ENCODE measurements at places on chromosomes 12 and 14.

- DNase-seq, result no peak
Measured at GRCh38 chr14:65731933-65732506, 319.5 kb downstream of the FUT8 start.

DNA sequence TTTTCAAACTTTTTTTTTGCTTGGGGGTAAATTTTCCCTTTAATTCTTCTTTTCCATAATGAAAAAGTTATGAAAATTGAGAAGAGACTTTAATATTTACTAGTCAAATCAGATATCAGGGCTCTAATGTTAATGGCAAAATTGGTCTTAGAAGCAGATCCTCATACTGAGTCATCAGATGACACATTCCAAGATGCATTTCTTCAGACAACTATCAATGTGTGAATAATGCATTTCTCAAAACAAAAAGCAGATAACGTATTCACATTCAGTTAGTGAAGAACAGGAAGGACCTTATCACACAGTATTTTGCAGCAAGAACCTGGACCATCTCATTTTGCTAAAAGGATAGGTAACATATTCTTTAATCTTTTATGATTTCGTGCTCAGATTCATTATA, 130.7 kb downstream of the GPHN start:
- no peak for DNase-seq

- no peak for DNase-seq
Measured at GRCh38 chr12:131989021-131989420, 39.3 kb downstream of the EP400 start.

DNA sequence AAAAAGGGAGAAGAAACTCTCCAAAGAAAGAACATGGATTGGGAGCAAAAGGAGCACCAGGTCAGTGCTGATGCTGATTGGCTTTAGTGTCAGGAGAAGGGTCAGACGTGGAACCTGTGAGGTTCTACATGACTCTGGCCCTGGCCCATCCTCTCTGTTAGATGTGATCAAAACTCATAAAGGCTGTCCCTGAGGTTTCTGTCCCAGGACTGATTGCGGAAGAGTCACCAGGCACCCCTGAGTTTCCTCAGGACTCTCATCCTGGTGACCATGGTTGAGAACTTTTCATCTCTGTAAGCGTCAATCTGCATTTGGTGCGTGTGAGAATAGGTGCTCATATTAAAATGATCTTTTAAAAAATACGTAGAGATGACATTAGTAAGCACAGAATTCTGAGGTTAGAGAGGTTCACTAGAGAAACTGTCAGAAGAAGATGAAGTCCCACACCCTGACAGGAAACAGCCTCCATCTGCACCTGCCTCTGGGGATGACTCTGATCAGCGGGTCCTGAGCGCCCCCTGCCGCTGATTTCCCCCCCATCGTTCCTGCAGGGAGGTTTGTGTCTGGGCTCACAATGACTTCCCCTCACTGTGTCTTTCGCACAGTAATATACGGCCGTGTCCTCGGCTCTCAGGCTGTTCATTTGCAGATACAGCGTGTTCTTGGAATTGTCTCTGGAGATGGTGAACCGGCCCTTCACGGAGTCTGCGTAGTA, 741.8 kb downstream of the TMEM121 start:
- DNase-seq, result peak; percentile 54

GRCh38 chr14:93337143-93337753, 4.4 kb upstream of the BTBD7 start:
- DNase-seq, result no peak

DNA sequence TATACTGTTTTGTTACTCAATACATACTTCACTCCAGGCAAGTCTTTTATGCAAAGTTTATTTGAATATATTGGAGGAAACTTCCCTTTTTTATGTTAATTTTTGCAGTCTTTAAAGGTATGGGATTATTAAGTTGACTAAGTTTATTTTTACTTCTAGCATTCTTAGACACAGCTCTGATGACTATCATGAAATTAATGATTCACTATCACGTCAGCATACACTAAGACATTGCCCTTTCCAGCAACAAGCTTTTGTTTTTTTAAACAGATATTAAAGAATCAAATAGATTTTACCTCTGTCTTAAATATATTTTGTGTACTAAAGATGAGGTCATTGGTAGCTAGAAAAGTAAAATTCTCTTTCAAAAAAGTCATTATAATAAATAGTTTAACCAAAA, 52.1 kb downstream of the DERA start:
- no peak for DNase-seq

- no peak for DNase-seq
Measured at GRCh38 chr12:34595749-34596733, 573.7 kb downstream of the ALG10 start.

DNA sequence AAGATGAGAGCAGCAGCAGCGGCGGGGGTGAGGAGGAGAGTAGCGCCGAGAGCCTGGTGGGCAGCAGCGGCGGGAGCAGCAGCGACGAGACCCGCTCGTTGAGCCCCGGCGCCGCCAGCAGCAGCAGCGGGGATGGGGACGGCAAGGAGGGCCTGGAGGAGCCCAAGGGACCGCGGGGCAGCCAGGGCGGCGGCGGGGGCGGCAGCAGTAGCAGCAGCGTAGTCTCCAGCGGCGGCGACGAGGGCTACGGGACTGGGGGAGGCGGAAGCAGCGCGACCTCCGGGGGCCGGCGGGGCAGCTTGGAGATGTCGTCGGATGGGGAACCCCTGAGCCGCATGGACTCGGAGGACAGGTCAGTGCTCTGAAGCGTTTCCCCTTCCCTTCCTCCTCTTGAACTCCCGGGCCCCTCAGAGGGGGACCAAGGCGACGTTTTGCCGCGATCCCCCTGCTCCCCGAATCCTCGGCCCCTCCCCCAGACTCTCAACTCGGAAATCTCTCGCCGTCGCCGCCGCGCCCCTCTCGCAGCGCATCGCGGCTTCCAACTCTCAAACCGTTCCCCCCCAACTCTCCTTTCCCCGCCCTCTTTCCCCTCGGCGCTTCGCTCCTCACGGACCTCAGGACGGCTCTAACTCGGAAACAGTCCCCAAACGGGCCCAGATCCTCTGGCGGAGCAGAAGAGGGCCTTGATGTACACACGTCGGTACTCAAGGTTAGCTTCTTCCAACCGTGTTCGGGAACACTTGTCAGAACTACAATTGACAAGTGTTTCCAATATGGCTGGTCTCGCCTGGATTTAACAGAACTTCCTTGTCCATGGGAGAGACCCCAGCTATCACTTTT, 947 bp downstream of the AEBP2 start:
- peak; percentile 31 for DNase-seq

- DNase-seq, result no peak
Measured at GRCh38 chr14:58100735-58101368, 51.2 kb downstream of the ARMH4 start.

GRCh38 chr12:52956987-52957386, 8.1 kb downstream of the KRT18 start:
- no peak for DNase-seq

- DNase-seq, result no peak
Measured at GRCh38 chr12:26668847-26669246, 164.1 kb downstream of the ITPR2 start.

GRCh38 chr14:92679246-92679645, 69.2 kb downstream of the LGMN start:
- no peak for DNase-seq

GRCh38 chr12:41634091-41634490, 446.0 kb downstream of the PDZRN4 start:
- no peak for DNase-seq

All from stimulated activated CD4-positive, alpha-beta T cell treated with anti-CD3 and anti-CD28 coated beads, TNF-alpha, amount 100 ng/mL, for 4 hours (primary cell).